Neural crest cell (in vitro differentiated cells): ENCODE measurements at places on chromosomes 7 and 10.

GRCh38 chr7:4227105-4228010 is 454.7 kb upstream of the FOXK1 start:
- peaks cover 4% of the 10 kb centered on the region for H3K36me3 ChIP-seq
- no peak for DNase-seq
- H3K27ac ChIP-seq = no peak overlapping the region
- peaks cover 30% of the 10 kb centered on the region for H3K4me1 ChIP-seq
- no peak overlapping the region for H3K4me3 ChIP-seq
- no peaks in the 10 kb centered on the region for H3K27me3 ChIP-seq

DNA sequence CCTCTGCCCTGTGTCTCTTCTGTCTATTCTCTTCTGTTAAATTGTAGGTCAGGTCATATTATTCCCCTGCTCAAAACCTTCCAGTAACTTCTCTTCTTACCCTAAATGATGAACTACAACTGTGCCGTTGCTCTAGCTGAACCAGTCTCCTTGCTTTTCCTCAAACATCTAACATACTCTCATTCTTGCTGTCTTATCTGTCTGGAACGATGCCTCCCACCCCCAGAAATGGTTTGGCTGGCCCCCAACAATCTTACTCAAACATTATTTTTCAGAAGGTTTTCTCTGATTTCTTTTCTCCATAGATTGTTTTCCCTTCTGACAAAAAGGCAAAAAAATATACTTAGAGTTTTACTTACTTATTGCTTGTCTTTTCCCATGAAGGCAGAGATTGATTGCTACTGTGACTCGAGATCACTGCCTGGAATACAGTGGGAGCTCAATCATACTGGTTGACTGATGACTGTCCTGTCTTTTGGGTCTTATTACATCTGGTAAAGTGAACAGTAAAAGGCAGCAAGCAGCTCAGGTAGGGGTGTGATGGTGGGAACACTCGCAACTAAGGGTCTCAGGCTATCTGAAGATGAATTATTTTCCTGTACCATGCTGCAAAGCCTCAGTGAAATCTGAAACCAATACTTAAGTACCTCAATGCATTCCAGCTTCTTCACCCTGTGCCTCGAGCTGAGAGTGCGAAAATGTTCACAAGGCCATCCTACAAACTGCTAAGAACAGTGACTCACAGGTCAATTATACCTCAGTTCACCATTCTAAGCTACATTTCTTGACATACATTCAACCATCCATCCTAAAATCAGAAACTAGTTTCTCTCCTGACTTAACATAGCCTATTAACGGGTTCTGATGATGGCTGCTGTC is 67.6 kb downstream of the DNMBP start:
- DNase-seq = no peak
- H3K36me3 ChIP-seq = peaks cover 24% of the 10 kb centered on the region
- H3K4me3 ChIP-seq = no peak overlapping the region

GRCh38 chr7:138979988-138980562 is 1.1 kb downstream of the KIAA1549 start:
- no peaks in the 10 kb centered on the region for H3K27me3 ChIP-seq
- peak overlapping the region; percentile 99 for H3K4me3 ChIP-seq
- no peaks in the 10 kb centered on the region for H3K36me3 ChIP-seq
- no peak for DNase-seq
- H3K4me1 ChIP-seq = peaks cover 45% of the 10 kb centered on the region
- H3K27ac ChIP-seq = peak overlapping the region; percentile 93

GRCh38 chr7:110786328-110786965 is 304.5 kb upstream of the LRRN3 start:
- H3K27ac ChIP-seq = no peak overlapping the region
- H3K4me1 ChIP-seq = no peaks in the 10 kb centered on the region
- H3K4me3 ChIP-seq = no peak overlapping the region
- H3K36me3 ChIP-seq = no peaks in the 10 kb centered on the region
- no peak for DNase-seq

GRCh38 chr7:101922631-101923601 is 105.5 kb downstream of the CUX1 start:
- peaks cover 5% of the 10 kb centered on the region for H3K36me3 ChIP-seq
- DNase-seq = no peak
- H3K4me3 ChIP-seq = no peak overlapping the region

- H3K27me3 ChIP-seq = no peaks in the 10 kb centered on the region
Observed at GRCh38 chr7:47720141-47720906, 138.4 kb upstream of the TNS3 start.

GRCh38 chr7:111997546-111997945 is 208.7 kb downstream of the DOCK4 start:
- no peaks in the 10 kb centered on the region for H3K27me3 ChIP-seq
- no peaks in the 10 kb centered on the region for H3K36me3 ChIP-seq
- DNase-seq = no peak
- H3K27ac ChIP-seq = no peak overlapping the region
- peaks cover 20% of the 10 kb centered on the region for H3K4me1 ChIP-seq

DNA sequence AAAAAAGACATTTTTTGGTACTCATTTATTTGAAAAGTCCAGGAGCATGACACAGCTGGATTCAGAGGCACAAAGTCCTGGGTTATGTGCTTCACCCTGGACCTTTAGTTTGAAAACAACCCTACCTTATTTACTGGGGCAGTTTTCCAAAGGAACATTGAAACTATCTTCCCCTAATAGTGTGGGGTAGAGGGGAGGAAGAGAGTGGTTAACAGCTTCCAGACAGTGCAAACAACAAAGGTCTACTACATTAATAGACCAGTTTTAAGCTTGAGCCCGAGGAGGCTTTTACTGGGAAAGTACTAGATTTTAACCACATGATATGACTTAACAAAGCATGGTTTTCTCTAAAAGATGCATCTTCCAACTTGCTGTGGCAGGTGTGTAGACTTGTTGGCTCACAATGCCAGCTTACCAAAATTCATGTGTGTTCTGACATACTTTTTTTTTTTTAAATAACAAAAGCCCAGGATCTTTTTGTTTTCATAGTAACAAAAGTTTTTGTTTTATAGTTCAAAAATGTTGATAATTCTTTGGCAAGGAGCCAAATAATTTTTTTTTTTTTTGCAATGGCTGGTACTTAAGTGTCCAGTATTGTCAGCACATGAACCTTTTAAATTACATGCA is 1.8 kb downstream of the GSTO1 start:
- peaks cover 29% of the 10 kb centered on the region for H3K4me1 ChIP-seq
- H3K36me3 ChIP-seq = peaks cover 5% of the 10 kb centered on the region
- peak overlapping the region; percentile 93 for H3K4me3 ChIP-seq
- DNase-seq = no peak

DNA sequence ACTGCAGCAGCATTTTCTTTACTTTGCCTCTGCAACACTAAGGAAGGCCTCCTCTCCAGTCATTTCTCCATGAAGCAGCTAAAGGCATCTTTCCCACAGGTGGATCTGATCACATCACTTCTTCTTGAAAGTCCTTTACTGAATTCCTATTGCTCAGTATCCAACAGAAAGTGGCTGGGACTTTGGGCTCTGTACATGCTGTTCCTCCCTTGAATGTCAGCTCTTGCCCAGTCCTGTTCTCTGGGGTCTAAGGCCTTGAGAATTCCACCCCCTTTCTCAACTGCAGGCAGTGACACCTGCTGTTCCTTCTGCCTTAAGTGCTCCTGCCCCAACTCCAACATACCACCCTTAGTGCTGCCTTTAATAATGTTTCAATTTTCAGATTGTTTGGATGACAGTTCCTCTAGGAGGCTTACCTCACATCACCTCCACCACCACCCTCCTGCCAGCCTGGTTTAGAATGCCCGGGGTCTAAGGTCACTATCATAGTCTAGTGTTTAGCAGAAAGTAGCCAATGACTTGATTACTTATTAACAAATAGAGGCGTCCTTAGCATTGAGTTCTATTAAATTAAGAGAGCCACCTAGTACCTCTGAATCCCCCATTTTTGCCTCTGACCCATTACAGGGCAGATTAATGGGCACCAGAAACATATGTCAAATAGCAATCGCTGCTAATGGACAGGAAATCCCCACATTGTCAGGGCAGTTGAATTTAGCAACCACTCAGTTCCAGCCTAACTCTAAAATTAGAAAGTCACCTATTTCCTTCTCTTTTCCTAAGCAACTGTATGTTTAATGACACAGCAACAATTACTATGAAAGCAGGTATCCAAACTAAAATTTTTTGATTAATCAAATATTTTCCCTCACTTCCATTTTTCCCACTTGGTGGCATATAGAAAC is 11.4 kb downstream of the INHBA start:
- H3K27me3 ChIP-seq = peaks cover 9% of the 10 kb centered on the region
- no peak overlapping the region for H3K4me3 ChIP-seq
- no peak overlapping the region for H3K27ac ChIP-seq

DNA sequence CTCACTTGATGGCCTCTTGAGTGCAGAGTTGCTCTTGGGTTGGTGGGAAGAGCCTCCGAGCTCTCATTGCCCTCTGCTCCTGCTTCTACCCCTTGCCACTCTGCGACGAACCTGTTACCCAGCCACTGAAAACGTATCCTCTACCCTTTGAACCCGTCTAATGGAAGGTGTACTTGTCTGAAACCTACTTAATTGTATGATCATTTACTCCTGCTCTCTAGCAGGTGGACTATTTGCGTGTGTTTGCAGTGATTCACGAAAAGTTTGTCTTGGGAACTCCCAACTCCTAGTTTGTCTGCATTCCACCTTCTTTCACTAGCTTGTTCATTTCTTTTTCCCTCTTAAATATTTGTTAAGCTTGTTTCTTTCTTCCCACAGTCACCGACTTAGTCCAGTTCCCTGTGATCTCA is 503 bp downstream of the CROT start:
- H3K27me3 ChIP-seq = no peaks in the 10 kb centered on the region
- no peak for DNase-seq
- H3K4me1 ChIP-seq = peaks cover 43% of the 10 kb centered on the region
- H3K4me3 ChIP-seq = peak overlapping the region; percentile 93
- peaks cover 43% of the 10 kb centered on the region for H3K36me3 ChIP-seq
- no peak overlapping the region for H3K27ac ChIP-seq

- H3K36me3 ChIP-seq = peaks cover 3% of the 10 kb centered on the region
- peaks cover 25% of the 10 kb centered on the region for H3K4me1 ChIP-seq
- H3K27ac ChIP-seq = peak overlapping the region; percentile 10
- H3K27me3 ChIP-seq = no peaks in the 10 kb centered on the region
- H3K4me3 ChIP-seq = no peak overlapping the region
Observed at GRCh38 chr7:79528421-79528820, 75.0 kb upstream of the MAGI2 start.

GRCh38 chr10:123761666-123762230 is 95.6 kb downstream of the GPR26 start:
- H3K4me1 ChIP-seq = peaks cover 19% of the 10 kb centered on the region
- H3K27ac ChIP-seq = no peak overlapping the region
- peaks cover 32% of the 10 kb centered on the region for H3K27me3 ChIP-seq
- H3K36me3 ChIP-seq = no peaks in the 10 kb centered on the region

- H3K36me3 ChIP-seq = no peaks in the 10 kb centered on the region
- H3K4me1 ChIP-seq = peaks cover 38% of the 10 kb centered on the region
- no peaks in the 10 kb centered on the region for H3K27me3 ChIP-seq
- no peak overlapping the region for H3K4me3 ChIP-seq
- no peak overlapping the region for H3K27ac ChIP-seq
Observed at GRCh38 chr10:69869291-69869961, 67.7 kb downstream of the COL13A1 start.

GRCh38 chr7:155280446-155281397 is 17.0 kb upstream of the INSIG1 start:
- no peaks in the 10 kb centered on the region for H3K36me3 ChIP-seq
- H3K4me3 ChIP-seq = no peak overlapping the region
- H3K4me1 ChIP-seq = peaks cover 20% of the 10 kb centered on the region
- H3K27ac ChIP-seq = no peak overlapping the region
- H3K27me3 ChIP-seq = no peaks in the 10 kb centered on the region

GRCh38 chr7:150940431-150941102 is 37.6 kb downstream of the KCNH2 start:
- H3K4me1 ChIP-seq = peaks cover 11% of the 10 kb centered on the region
- H3K27me3 ChIP-seq = peaks cover 4% of the 10 kb centered on the region
- no peak overlapping the region for H3K4me3 ChIP-seq
- no peak for DNase-seq
- H3K36me3 ChIP-seq = no peaks in the 10 kb centered on the region

GRCh38 chr7:80790877-80791276 is 128.0 kb downstream of the SEMA3C start:
- H3K27me3 ChIP-seq = no peaks in the 10 kb centered on the region
- H3K27ac ChIP-seq = no peak overlapping the region
- no peaks in the 10 kb centered on the region for H3K4me1 ChIP-seq
- H3K4me3 ChIP-seq = no peak overlapping the region

DNA sequence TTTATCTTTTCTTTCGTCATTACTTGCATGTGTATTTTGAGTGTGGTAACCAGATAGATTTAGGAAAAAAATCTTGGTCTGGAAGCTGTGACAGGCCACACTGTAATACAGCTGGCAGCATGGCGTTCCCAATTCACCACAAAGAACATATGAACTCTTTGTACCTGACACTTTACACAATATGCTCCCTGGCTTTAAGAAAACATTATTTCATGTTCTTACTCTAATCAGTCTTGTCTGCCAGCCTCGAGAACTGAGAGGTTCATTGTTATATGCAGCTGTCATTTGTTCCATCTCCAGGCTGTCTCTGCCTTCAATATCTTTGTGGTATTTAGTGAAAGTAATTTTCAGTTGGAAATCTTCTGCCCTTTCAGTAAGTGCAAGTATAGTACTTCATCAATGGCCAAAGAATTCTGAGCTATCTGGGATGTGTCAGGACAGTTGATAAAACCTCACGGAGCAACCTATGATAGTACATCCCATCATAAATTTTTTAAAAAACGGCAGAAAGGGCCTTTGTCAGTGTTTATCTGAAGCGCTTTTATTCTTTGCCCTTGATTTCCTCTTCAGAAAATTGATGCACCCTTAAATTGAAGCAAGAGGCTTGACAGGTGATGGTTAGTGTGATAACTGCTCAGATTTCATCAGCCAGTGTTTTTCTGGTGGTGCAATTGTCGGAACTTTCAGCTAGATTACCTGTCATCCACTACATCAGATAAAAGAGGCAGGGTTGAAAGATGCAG is 146.3 kb upstream of the SP8 start:
- no peak for DNase-seq
- no peaks in the 10 kb centered on the region for H3K27me3 ChIP-seq
- no peaks in the 10 kb centered on the region for H3K36me3 ChIP-seq
- H3K27ac ChIP-seq = no peak overlapping the region
- no peak overlapping the region for H3K4me3 ChIP-seq
- H3K4me1 ChIP-seq = peaks cover under 1% of the 10 kb centered on the region

DNA sequence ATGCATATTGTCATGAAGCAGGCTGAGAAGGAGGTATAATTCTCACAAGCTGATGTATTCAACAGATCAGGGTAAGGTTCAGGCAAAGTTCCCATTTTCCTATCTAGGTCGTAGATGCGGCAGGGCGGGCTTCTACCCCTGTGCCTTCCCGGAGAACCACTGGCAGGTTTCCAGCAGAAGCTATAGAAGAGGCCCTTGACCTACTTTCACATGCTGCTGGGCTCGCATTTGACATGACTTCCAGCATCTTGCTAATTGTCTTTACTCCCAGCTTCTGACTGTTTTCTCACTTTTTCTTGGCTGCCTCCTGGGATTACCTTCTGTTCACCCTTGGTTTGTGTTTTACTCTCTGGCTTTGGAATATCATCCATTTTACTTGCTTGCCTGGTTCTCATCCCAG is 32.6 kb upstream of the ORC5 start:
- no peak overlapping the region for H3K27ac ChIP-seq
- no peaks in the 10 kb centered on the region for H3K36me3 ChIP-seq
- H3K4me1 ChIP-seq = no peaks in the 10 kb centered on the region
- H3K4me3 ChIP-seq = no peak overlapping the region
- no peak for DNase-seq
- peaks cover 71% of the 10 kb centered on the region for H3K27me3 ChIP-seq
